IPS DF 6.9 (cell line): ENCODE measurements at places on chromosomes 6 and 20.
A peak's percentile ranks its signal among the peaks of the same experiment; 100 is the strongest.

GRCh38 chr6:28734443-28734959 is 189.3 kb downstream of the TRIM27 start:
- no peaks in the 10 kb centered on the region for H3K36me3 ChIP-seq
- H3K4me3 ChIP-seq, result no peak overlapping the region
- H3K27ac ChIP-seq, result no peak overlapping the region
- H3K4me1 ChIP-seq, result no peaks in the 10 kb centered on the region

DNA sequence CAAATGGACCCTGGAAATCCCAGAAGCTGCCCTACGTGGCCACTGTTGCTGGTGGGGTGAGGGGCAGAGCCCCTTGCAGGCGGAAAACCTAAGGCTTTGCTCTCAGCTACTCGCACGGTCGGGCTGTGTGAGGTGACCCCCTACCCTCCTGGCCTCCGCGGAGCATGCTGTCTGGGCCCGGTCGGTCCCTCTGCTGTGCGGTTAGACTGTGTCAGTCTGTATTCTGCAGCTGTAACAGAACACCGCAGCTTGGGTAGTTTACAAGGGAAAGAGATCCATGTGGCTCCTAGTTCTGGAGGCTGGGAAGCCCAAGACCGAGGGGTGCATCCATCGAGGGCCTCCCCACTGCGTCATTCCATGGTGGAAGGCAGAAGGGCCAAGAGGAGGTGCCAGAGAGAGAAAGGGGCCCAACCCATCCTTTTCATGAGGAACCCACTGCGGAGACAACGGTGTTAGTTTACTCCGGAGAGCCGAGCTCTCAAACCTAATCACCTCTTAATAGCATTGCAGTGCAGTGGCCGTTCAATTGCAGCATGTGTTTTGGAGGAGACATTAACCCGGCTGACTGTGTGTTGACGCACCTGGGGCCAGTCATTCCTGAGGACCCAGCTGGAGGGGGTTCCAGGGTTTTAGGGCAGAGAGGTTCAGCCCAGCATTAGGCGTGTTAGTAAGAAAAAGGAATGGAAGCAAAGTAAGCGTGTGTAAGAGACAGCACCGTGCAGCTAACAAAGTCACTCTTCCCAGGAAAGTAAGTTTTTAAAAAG is 18.3 kb downstream of the COL9A3 start:
- H3K27ac ChIP-seq, result no peak overlapping the region
- DNase-seq, result no peak
- no peaks in the 10 kb centered on the region for H3K27me3 ChIP-seq
- H3K4me3 ChIP-seq, result no peak overlapping the region; the same call in 1 of the 2 replicates
- peaks cover 18% of the 10 kb centered on the region for H3K36me3 ChIP-seq

DNA sequence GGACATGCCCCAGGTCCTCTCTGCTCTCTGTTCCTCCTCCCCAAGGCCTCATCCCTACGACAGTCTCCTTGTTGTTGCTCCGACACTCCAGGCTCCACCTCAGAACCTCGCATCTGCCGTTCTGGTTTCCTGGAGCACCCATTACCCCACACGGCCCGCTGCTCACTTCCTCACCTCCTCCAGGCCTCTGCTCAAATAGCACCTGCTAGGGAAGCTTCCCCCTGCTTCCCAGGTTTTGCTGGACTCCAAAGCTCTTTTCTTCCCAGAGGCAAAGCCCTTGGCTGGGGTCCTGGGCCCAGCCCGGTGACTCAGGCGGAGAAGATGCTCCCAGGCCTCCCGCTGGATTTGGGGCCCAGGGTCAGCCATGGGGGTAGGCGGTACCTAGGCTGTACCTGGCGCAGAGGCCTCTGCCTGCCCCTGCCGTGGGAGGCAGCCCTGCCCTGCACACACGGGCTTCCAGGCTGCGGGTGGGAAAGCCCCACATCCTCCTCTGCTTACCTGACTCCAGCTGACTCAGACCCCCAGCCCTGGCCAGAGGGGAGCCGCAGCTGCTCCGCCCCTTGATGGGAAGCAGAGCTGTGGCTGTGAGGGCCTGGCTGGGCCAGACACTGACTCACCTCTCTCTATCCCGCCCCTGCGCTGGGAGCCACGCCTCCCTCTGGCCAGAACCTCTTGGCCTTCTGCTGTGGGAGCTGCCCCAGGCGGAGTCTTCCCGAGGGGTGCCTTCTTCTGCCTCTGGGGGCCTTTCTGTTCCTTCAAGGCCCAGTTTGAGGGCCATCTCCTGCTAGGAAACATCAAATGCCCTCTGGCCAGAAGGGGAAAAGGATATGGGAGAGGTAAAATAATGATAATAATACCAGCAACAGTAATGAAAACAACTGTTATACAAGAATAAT is 130.5 kb downstream of the CEBPB start:
- H3K36me3 ChIP-seq, result no peaks in the 10 kb centered on the region
- H3K4me1 ChIP-seq, result peaks cover 2% of the 10 kb centered on the region; the same call in 1 of the 2 replicates
- DNase-seq, result peak; percentile 48
- no peak overlapping the region for H3K4me3 ChIP-seq
- no peak overlapping the region for H3K27ac ChIP-seq

DNA sequence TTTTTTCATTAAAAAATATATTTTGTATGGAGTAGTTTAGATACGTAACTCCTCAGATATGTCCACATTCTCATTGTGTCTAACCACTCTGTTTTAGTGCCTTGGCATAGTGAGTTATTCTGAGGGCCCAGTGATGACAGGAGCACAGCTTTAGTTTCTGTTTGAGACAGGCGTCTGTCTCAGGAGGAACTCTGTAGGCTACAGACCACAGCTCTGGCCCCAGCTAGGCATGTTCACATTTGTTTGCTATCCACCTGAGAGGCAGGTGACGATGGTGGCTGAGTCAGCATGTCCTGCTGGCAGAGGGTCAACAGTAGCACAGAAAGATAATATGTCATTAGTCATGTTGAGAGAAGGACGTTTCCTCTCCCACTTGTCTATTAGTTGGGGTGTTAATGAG is 16.3 kb downstream of the LRRC1 start:
- no peaks in the 10 kb centered on the region for H3K27me3 ChIP-seq
- no peak overlapping the region for H3K27ac ChIP-seq
- peaks cover 7% of the 10 kb centered on the region for H3K4me1 ChIP-seq
- no peak overlapping the region for H3K4me3 ChIP-seq
- DNase-seq, result no peak

GRCh38 chr20:43363506-43363905 is 94.2 kb upstream of the SRSF6 start:
- H3K4me1 ChIP-seq, result no peaks in the 10 kb centered on the region
- no peak overlapping the region for H3K4me3 ChIP-seq
- H3K27ac ChIP-seq, result no peak overlapping the region
- no peak for DNase-seq
- H3K36me3 ChIP-seq, result no peaks in the 10 kb centered on the region
- no peaks in the 10 kb centered on the region for H3K27me3 ChIP-seq

GRCh38 chr20:9078826-9079731 is 10.2 kb downstream of the PLCB4 start:
- DNase-seq, result no peak
- no peak overlapping the region for H3K27ac ChIP-seq
- no peaks in the 10 kb centered on the region for H3K27me3 ChIP-seq
- H3K4me3 ChIP-seq, result no peak overlapping the region
- peaks cover 5% of the 10 kb centered on the region for H3K4me1 ChIP-seq

- no peak overlapping the region for H3K4me3 ChIP-seq
- no peaks in the 10 kb centered on the region for H3K36me3 ChIP-seq
- no peak overlapping the region for H3K27ac ChIP-seq
These were observed 68.1 kb downstream of the DLL1 start for GRCh38 chr6:170222498-170223471.

GRCh38 chr6:75351570-75351969 is 67.0 kb upstream of the TMEM30A start:
- DNase-seq, result no peak
- H3K27ac ChIP-seq, result no peak overlapping the region
- no peaks in the 10 kb centered on the region for H3K27me3 ChIP-seq
- no peaks in the 10 kb centered on the region; the same call in 1 of the 2 replicates for H3K4me1 ChIP-seq
- no peaks in the 10 kb centered on the region for H3K36me3 ChIP-seq
- H3K4me3 ChIP-seq, result no peak overlapping the region

GRCh38 chr20:9281803-9282202 is 212.9 kb downstream of the PLCB4 start:
- no peaks in the 10 kb centered on the region for H3K4me1 ChIP-seq
- H3K36me3 ChIP-seq, result no peaks in the 10 kb centered on the region
- H3K27me3 ChIP-seq, result no peaks in the 10 kb centered on the region
- no peak overlapping the region for H3K27ac ChIP-seq

DNA sequence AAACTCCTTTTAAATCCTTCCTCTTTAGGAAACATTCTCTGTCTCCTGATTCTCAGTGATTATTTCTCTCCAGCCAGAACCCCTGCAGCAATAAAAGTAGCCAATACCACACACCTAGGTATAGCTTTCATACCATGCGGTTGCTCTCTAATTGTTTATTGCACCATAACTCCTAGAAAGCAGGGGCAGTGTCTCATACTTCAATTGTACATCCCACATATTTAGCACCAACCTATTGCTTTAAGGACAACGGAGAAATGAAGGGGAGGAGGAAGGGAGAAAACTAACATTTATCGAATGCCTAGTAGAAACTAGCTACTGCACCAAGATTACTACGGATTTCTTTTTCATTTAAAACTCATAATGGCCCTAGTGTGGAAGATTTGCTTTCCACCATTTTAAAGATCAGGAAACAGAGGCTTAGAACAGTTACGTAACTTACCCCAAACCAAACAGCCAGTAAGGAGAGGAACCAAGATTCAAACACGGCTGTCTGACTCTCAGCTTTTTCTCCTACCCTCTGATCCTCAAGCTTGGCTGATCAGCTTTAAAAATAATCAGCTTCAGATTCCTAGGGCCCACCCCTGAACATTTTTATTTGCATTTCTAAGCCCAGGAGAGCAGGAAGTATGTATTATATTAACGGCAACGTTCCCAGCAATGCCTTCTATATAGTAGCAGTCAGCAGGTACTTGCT is 43.4 kb upstream of the ATXN1 start:
- DNase-seq, result no peak
- H3K36me3 ChIP-seq, result no peaks in the 10 kb centered on the region
- H3K4me3 ChIP-seq, result no peak overlapping the region
- H3K27ac ChIP-seq, result no peak overlapping the region
- H3K4me1 ChIP-seq, result peaks cover 5% of the 10 kb centered on the region; the same call in 1 of the 2 replicates
- H3K27me3 ChIP-seq, result no peaks in the 10 kb centered on the region

DNA sequence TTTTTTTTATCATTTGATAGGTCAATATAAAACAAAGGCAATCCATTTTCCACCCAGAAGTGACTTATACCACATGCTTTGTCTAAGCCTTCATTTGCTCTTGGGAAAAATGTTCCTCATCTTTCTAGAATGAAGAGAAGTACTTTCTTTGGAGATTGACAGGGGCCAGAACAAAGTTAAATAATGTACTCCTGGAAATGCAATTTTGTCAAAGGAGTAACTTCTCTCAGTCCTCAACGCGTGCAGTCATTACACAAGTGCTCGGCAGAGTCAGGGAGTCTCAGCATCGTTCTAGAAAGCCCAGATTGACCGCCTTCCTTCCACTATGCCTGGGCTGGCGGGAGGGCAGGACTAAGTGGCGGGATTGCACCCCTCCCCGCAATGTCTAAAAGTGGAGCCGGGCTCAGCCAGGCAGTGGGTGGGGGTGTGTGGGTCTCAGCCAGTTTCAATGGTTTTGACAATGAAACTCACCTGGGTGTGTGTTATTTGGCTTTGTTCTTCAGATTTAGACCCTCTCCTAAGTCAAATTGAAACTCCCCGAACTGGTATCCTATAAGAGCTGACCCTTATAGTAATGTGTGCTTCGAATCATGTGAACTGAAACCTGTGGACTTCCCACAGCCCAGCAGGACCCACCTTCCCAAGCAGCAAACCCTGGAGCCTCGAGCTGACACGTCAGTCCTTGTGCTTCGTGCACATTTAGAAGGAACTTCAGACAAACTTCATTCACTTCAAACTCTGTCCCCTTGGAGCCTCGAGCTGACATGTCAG is 63.2 kb upstream of the DUSP22 start:
- H3K27ac ChIP-seq, result no peak overlapping the region
- DNase-seq, result no peak
- H3K27me3 ChIP-seq, result no peaks in the 10 kb centered on the region
- H3K4me3 ChIP-seq, result no peak overlapping the region
- H3K36me3 ChIP-seq, result no peaks in the 10 kb centered on the region
